ENCODE measurements at places on chromosomes 3 and 15. TPM values are rescaled to one million over a fixed set of nuclear protein-coding genes. Genes with fewer than 3 reads are reported as not detected.

DNA sequence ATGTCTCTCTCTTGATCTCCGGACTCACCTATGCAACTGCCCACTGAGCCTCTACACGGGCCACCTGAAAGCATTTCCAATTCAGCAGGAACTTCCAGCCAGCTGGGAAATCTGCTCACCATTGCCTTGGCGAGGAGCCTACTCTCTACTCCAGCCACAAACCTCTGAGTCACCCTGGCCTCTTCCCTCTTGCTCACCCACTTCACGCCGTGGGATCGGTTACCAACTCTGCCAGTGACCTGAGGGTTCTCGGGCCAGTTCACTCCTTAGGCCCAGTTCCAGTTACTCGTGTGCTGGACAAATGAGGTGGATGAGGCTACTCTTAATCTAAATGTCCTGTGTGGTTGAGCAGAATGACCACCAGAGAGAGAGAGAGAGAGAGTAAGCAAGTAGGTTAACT, 70.1 kb downstream of the CEMIP start:
- no peak for DNase-seq

Gene A4GNT
- not detected for total RNA-seq

Gene NR2E3
- total RNA-seq = not detected

Gene DPPA4
- not detected for total RNA-seq

GRCh38 chr3:148128136-148128535, 569.6 kb upstream of the AGTR1 start:
- no peak for DNase-seq

DNA sequence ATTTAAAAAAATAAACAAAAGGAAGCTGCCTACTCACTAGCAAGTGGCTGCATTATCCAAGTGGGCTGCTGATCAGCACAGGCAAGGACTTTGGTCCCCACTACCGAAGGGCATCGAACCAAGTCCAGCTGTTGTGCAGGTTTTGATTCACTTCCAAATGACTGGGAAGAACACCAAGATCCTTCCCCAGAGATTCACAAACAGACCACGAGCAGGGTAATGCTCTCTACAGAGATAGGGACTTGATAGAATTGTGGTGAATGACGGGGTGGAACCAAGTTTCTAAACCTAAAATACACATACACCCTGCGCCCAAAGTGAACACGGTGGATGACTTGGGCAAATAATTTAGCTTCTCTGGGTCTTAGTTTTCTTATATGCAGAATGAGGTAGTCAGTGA, 203.7 kb upstream of the ICE2 start:
- DNase-seq = no peak

- no peak for DNase-seq
Measured at GRCh38 chr3:120162400-120162799, 68.2 kb upstream of the GSK3B start.
